ENCODE measurements at places on chromosomes 4 and X.

- DNase-seq: no peak
Observed at GRCh38 chr4:139728840-139729239, 63.2 kb downstream of the MGST2 start.

DNA sequence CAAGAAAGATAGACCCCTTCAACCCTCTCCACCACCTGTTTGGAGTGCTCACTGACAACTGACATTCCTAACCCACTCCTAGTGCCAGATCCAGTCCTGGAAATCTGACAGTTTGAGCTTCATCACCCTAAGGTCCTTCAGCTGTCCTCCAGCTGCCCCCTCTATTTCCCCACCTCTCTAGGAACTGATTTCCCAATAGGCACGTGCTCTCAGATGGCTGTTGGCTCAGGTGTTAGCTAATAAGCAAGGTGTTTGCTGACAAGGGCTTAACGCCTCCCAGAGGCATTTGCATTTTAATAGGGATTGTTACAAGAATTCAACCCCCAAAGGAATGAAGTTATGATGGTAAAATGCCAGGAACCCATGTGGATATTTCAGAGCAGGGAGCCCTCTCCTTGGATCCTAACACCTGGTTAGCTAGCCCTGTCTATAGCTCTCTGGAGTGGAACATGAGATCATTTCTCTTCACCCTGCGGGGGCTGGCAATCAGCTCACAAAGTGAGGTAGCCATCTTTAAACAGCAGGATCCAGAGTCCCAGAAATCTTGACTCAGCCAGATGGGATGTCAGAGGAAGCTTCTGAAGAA lies 348.5 kb upstream of the SFRP2 start:
- DNase-seq: no peak

DNA sequence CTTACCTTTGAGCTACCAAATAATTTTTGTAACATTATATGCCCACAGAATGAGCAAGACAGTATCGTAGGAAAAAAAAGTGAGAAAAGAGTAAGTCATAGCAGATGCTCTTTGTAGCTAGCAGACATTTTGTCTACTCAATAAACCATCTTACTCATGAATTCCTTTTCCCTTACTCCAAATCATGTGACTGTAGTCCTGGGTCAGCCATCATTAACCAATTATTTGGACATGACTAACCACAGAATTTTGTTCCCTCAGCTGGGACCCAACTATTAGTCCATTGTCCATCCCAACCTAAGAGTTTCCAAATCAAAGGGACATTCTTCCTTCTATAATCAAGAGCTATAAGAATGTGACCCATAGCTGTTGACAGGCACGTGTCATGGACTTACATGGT lies 11.4 kb downstream of the UBE2D3 start:
- DNase-seq: no peak

- no peak for DNase-seq
Observed at GRCh38 chr4:94570558-94570957, 118.8 kb downstream of the PDLIM5 start.

DNA sequence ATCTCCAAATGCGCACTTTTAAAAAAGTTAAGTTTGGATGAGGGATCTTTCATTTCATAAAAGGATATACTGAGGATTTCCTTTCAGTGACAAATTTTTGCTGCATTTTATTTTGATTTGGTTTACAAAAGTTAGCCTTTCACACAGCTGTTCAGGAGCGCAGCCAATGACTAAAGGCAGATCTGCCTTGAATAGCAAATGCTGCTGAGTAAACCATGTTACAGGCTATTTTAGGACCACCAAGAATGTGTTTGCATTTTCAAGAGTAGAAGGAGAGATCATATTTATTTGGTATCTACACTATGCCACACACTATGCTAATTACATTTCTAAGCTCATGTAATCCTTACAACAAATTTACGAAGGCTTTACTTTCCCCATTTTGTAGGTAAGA lies 92.1 kb downstream of the MAMLD1 start:
- DNase-seq: no peak

GRCh38 chrX:107677909-107678308 lies 49.6 kb downstream of the PRPS1 start:
- DNase-seq: no peak

GRCh38 chr4:176207839-176208238 lies 12.5 kb upstream of the SPATA4 start:
- DNase-seq: no peak

DNA sequence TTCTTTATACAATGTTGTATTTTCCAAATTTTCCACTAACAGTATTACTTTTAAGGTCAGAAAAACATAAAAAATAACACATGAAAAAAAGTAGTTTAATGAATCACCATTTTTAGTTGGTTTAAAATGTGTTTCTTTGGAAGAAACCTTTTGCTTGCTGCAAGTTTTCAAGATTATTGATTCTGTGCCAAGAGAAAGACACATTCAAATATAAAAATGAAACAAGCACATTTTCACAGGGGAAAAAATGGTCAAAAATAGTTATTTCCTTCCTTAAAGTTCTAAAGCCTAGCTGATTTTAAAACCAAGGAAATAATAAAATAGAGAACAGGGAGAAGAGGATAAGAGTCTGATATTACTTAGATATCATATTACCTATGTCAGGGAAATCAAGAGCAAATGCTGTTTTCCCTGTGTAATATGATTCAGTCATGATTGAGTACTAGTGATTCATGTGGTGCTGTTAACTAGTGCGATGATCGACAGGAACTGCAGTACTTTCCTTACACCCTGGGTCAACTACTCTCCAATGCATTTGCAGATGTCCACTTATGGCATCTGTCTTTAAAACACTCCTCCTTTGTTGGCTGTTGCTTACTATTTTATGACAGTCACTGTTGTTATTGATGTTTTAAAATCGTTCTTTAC lies 103.8 kb downstream of the CAMK2D start:
- no peak for DNase-seq

GRCh38 chr4:117328333-117328732 lies 243.0 kb upstream of the TRAM1L1 start:
- DNase-seq: no peak

DNA sequence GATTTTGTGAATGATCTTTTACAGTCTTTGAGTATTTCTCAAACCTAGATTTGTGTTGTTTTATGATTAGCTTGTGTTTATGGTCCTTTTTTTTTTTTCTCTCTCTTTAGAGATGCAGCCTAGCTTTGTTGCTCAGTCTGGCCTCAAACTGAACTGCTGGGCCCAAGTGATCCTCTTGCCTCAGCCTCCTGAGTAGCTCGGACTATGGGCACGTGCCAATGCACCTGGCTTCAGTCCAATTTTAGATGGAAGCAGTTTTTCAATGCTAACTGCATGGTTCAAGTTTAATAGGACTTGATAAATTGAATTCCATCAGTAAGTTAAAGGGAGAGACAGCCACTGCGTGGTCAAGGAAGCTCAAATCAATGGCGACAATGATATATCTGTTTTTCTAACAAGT lies 3.8 kb upstream of the FGG start:
- DNase-seq: no peak

GRCh38 chrX:49995795-49996455 lies 73.5 kb downstream of the CLCN5 start:
- DNase-seq: no peak

DNA sequence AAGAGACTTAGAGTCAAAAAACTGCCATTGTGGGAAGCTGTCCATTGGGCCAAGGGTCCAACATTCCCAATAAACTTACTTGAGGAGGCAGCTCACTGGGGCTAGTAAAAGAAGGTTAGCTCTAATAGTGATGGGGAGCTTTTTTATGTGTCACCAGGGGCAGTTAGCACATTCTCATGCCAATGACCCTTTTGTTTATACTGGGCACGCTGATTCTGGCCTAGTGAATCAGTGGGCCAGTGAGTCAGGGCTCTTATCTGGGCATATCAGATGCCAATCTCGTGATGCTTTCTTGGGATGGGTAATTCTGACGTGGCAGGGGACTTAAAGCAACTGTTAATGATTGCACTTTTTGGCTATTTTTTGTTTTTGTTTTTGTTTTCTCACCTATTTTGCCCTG lies 27.8 kb downstream of the TCEAL1 start:
- DNase-seq: no peak

- DNase-seq: no peak
Observed at GRCh38 chrX:103571121-103571520, 14.2 kb upstream of the TCEAL4 start.

- no peak for DNase-seq
Observed at GRCh38 chr4:159097785-159098184, 5.1 kb upstream of the RAPGEF2 start.

DNA sequence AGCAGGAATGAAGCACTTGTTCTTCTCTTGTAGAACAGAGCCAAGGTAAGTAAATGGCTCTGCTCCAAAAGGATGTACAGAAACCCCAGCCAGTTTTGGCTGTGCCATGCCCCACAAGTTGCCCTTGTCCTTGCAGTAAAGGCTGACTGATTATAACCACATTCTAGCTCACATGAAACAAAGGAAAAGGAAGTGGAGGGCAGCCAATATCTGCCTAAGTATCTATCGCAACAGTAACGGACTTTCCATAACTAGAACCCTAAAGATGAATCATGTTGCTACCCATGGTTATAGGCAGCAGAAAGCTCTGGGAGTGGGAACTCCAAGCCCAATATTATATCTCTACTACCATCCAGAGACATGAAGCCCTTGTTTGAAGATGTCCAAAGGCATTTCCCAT lies 95.7 kb downstream of the COMMD8 start:
- DNase-seq: no peak

GRCh38 chr4:68606240-68606639 lies 30.1 kb upstream of the UGT2B17 start:
- DNase-seq: no peak

DNA sequence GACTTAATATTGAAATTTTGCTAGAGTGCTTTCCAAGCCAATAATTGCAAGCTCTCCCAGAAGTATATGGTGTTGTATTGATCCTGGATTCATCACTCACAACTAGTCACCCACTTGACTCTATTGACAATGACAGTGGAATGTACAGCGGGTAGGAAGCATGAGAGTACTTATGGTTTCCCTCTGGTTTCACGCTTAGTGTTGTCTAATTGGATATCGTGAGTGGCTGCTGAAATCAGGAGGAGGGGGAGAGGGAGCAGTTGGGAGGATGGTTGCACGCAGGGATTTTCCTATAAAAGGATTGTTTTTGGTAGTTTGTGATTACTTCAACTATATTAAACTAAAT lies 1819.5 kb upstream of the TENM3 start:
- DNase-seq: no peak

GRCh38 chr4:82388405-82388804 lies 14.6 kb upstream of the HNRNPD start:
- DNase-seq: no peak

DNA sequence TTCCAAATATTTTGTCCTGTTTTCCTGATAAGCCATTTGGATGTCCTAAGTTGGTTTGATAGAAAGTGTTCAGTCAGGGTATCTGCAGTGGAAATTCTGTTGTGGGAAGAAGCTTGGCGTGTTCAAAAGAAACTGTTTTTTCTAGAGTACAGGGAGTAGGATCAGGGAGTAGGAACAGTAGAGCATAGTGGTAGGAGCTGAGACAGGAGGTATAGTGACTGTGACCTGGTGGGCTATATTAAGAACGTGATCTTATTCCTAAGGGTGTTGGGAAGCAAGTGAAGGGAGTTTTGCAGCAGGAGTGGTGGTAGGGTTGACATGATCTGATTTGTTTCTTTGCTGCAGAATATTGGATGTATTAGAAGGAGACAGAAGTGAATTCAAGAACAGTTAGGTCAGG lies 348.2 kb downstream of the BMPR1B start:
- no peak for DNase-seq

DNA sequence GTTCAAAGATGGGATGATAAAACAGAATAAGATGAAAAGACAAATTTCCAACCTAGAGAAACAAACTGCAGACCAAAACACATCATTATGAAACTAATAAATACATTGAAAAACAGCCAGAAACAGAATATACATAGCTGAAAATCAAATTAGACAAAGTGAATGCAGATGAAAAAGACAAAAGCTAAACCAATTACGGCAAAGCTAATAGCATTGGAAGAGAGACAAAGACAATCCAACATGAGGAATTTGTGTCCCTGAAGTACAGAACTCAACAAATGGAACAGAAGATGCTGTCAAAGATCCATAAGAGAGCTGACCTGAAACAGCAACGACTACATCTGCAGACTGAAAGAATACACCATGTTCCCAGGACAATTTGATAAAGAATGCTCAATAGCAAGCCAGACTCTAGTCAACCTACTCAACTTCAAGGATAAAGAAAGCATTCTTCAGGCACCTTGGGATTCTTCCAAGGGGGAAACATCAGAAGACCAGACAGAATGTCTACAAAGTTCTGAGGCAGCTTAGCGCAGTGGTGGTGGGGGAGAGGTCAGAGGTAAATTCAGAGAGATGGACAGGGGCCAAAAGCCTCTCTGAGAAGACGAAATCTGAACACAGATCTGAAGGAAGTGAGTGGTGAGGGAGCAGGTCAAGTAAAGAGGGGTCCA lies 27.4 kb upstream of the IRAK1 start:
- DNase-seq: no peak

GRCh38 chr4:151004222-151004621 lies 10.9 kb downstream of the LRBA start:
- DNase-seq: no peak

DNA sequence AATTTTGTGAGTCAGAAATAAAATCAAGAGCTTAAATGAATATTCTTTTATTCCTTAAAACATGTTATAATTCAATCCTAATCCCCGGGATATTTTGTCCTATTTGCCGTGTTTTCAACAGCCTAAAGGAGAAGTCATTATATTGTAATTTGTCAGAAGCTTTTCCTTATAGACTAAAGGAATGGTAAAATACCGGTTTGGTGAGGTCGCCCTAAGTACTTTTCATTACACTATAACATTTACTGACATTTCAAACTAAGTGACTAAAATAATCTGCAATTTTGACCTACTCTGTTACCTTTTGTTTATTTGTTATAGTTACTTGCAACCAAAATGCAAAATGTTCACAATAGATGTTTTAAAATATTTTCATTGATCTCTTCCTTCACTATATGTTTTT lies 8.8 kb downstream of the DCLK2 start:
- DNase-seq: no peak

DNA sequence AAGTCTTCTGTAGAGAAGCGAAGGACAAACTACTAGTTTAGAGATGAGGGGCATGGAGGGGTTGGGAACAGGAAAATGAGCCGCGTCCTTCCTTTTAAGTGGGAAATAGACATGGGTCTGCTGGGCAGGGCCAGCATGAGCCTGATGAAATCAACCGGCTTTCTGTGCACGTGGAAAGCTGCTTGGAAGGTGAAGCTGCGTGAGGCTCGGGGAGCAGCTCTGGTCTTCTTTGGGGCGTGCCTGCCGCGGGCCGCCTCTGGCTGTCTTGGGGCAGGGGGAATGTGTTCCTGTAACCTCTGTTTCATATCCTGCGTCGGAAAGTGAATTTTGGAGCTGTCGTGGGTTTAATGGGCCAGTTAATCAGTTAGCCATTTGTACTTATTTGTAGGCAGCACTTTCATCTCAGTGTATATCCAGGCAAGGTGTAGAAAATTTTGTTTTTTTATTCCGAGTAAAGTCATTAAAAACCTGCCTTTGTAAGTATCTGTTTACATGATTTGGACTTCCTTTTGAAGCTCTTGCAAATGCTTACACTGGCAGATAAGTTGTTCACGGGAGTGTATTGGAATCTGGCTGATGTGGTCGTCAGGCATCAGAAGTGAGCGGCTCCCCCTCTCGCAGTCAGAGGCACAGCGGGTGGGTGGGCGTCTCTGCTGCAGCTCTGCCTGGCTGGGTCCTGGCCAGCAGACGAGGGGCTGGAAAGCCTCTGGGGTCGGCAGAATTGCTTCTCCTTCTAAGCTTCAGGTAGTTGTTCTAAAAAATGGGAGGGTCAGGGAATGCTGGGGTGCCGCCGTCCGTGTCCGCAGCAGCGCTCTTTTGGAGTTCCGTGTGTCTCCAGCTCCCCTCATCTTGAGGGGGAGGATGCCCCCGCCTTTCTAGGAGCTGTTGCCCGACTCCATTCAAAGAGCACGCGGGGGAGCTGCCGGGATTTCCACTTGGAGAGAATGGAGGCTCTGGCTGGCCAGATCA lies 70.5 kb upstream of the HGFAC start:
- DNase-seq: no peak

GRCh38 chrX:153965406-153965805 lies 6.2 kb downstream of the HCFC1 start:
- no peak for DNase-seq
